ENCODE measurements at places on chromosomes 1 and 21. TPM values are rescaled to one million over a fixed set of nuclear protein-coding genes. Genes with fewer than 3 reads are reported as not detected.
A peak's percentile ranks its signal among the peaks of the same experiment; 100 is the strongest.

DNA sequence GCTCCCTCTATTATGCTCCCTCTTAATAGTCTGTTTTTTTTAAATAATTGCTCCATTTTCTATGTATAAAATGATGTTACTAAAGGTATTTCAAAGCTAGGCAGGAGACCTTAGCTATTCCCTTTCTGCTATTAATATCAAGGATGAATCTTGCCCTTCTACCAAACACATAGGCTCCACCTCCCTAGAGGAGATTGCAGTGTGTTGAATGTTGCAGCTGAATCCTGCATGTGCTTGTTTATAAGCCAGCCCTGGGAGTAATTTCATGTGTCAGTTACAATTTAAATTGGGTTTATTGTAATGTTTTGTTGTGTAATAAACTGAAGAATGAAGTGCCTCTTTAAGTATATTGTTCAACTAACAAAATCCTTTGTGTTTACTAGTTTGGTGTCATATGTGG lies 66.0 kb downstream of the TMEM200B start:
- DNase-seq: peak; percentile 18

DNA sequence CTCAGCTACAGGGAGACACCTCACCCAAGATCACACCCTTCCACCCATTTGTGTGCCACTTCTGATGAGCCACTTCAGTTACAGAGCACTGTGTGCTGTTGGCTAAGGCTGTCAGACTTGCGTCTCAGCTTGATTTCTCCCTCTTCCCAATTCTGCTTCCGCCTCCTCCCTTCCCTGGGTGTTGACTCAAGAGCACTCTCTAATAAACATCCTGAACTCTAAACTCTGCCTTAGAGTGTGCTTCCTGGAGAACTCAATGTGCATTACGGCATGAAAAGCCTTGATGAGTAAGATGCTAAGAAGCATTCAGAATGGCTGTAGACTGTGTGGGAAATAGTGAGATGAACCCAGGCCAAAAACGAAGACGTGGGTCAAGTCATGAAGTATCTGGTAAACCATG lies 54.9 kb upstream of the S1PR1 start:
- peak; percentile 75 for DNase-seq

GRCh38 chr1:247304031-247304430 lies 27.6 kb downstream of the ZNF496 start:
- DNase-seq: no peak

DNA sequence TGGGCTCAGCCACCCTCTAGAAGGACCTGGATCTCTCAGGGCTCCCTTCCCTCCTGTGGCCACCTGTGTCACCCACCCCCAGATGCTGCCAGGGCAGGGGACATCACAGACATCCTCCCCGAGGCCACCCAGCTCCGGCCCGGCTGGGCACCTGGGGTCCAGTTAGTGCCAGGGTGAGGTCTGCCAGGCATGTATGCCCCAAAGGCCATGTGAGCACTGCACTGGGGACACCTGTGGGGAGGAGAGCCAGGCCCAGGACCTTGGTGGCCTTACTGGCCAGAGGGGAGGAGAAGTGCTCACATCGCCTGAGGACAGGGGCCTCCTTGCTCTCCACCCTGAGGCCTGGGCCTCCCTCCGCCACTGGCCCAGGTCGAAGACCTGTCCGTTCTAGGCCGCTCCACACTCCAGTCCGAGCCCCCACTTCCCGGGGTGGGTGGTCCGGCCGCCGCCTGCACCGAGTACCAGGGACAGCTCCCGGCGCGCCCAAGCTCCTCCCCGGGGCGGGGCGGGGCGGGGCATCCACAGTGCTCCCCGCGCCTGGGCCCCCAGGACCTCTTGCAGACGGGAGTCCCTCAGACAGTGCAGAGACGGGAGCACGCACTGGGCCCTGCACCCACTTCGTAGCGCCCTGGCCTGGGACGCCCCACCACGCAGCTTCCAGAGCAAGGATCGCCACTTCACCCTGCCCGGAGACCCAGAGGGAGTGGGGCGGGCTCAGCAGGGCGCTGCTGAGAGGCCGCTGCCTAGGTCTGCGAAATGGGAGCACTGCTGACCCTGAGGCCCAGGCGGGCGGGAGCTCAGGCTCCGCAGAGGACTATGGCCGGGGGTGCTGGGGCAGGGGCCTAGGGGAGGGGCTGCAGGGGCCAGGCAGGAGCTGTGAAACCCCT lies 34.3 kb upstream of the CCDC27 start:
- no peak for DNase-seq

GRCh38 chr1:15014516-15014915 lies 139.0 kb upstream of the TMEM51 start:
- DNase-seq: peak; percentile 30

DNA sequence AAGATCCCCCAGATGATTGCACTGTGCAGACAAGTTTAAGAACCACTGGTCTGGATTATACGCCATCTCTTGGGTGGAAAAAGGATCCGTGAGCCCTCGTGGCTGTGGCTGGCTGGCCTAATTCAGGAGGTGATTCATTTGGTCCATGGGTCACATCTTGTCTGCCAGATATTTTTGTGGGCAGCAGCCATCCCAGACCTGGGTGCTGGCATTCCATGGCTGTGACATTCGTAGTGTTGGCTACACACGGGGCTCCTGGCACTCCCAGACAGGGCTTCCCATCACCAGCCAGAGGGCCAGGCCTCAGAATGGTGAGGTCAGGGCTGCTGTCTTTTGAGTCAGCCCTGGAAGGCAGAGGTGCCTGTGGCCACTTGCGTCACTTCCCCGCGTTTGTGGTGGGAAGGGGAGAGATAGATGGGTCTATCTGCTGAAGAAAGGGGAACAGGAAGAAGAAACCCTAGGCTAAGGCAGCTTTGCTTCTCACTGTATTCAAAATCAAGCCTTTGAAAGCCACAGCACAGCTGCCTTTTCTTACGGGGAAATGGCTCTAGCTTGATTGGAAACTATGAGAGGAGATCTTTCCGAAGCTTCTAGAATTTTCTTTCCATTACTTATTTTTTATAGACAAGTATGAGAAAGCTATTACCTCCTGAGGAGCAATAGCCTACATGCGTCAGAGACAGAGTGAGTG lies 32.4 kb downstream of the EIF2D start:
- peak; percentile 22 for DNase-seq

HLCS gene
- total RNA-seq: 21.0 TPM

ERICH3 gene
- not detected for total RNA-seq

DRAXIN gene
- total RNA-seq: under 0.01 TPM
